Bronchus fibroblast of lung (primary cell): ENCODE measurements at places on chromosomes 1 and 21. TPM values are rescaled to one million over a fixed set of nuclear protein-coding genes. Genes with fewer than 3 reads are reported as not detected.

The C1orf116 gene
- total RNA-seq = under 0.01 and 0.15 TPM in 2 replicates

The RAB42 gene
- 6.2 and 7.4 TPM in 2 replicates for total RNA-seq

The PCP4 gene
- total RNA-seq = not detected in 2 replicates

The CHIA gene
- not detected in 2 replicates for total RNA-seq

The DDAH1 gene
- 35.1 and 39.3 TPM in 2 replicates for total RNA-seq

The LEMD1 gene
- not detected in 2 replicates for total RNA-seq

The LRRC71 gene
- total RNA-seq = 0.15 and 1.3 TPM in 2 replicates

The SYPL2 gene
- 0.15 and 0.17 TPM in 2 replicates for total RNA-seq

The DESI2 gene
- total RNA-seq = 31.7 and 42.2 TPM in 2 replicates

The LDLRAD2 gene
- total RNA-seq = under 0.01 TPM in 2 replicates

The ERG gene
- not detected in 2 replicates for total RNA-seq

The RHOU gene
- total RNA-seq = 0.67 and 1.0 TPM in 2 replicates

The ZNF697 gene
- 3.7 and 4.9 TPM in 2 replicates for total RNA-seq

The CHRNB2 gene
- under 0.01 TPM in 1 of 2 replicates, not detected in the other for total RNA-seq
